ENCODE measurements at places on chromosomes 3 and 15. TPM values are rescaled to one million over a fixed set of nuclear protein-coding genes. Genes with fewer than 3 reads are reported as not detected.

UROC1 gene
- total RNA-seq, result not detected

LRRC31 gene
- total RNA-seq, result not detected

TLR9 gene
- total RNA-seq, result 0.09 TPM

CXCR6 gene
- not detected for total RNA-seq

FRG2C gene
- total RNA-seq, result not detected

PLA2G4D gene
- total RNA-seq, result not detected

USP8 gene
- 53.6 TPM for total RNA-seq

HGD gene
- 24.4 TPM for total RNA-seq

P3H2 gene
- 24.9 TPM for total RNA-seq

RAB6B gene
- 2.1 TPM for total RNA-seq

SNTN gene
- not detected for total RNA-seq

ACP3 gene
- not detected for total RNA-seq

PIK3CB gene
- 18.9 TPM for total RNA-seq

ATP13A4 gene
- not detected for total RNA-seq

TP53BP1 gene
- 19.8 TPM for total RNA-seq

ZBTB47 gene
- total RNA-seq, result 4.6 TPM

CHRFAM7A gene
- 7.9 TPM for total RNA-seq

PIGZ gene
- total RNA-seq, result 1.7 TPM

NAALADL2 gene
- total RNA-seq, result 0.34 TPM

TRIM42 gene
- total RNA-seq, result not detected

PAQR5 gene
- 88.0 TPM for total RNA-seq

SLC2A2 gene
- total RNA-seq, result not detected

UBA7 gene
- 0.72 TPM for total RNA-seq

RPS17 gene
- total RNA-seq, result 3,980 TPM

SAMMSON gene
- total RNA-seq, result not detected

MORC1 gene
- total RNA-seq, result not detected

DAPK2 gene
- total RNA-seq, result 4.2 TPM

RAB7A gene
- total RNA-seq, result 175 TPM

CCK gene
- 1.1 TPM for total RNA-seq

NR2E3 gene
- not detected for total RNA-seq

All from A549 treated with GW870086 at 1 μM for 4 hours (cell line).